ENCODE measurements at places on chromosomes 13 and 19.
A peak's percentile ranks its signal among the peaks of the same experiment; 100 is the strongest.

DNA sequence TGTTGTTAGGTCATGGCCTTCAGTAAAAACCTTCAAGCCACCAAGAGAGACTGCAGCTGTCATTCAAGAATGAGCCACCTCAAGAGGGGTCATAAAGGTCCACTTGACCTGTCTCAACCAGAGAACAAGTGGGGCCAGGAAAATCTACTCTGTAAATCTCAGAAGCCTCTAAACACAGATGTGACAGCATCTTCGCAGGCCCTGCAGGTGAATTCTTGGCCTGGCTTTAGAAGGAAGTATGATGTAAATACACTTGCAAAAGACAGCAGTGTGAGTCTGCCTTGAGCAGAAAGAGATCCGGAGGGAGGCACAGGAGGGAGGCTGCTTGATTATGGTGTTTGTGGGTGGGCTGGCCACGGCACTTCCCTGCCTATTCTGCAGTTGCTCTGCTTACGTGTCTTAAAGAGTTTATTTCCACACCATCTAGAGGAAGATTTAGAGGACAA is 1082.9 kb downstream of the UQCRFS1 start:
- no peak for DNase-seq

DNA sequence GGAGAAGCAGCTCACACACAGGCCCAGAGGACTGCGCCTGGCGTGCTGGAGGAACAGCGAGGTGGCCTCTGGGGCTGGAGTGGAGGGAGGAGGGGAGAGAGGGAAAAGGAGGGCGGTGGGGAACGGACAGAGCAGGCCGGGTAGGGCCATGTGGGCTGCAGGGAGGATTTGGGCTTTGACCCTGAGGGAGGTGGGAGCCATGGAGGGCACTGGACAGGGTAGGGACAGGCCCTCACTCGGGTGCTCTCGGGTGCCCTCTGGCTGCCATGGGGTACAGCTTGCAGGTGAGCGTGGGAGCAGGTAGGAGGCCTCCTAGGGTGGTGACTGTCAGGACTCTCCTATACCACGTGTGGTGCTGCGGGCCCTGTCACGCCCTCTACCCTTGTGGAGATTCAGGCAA is 22.8 kb downstream of the PLIN4 start:
- DNase-seq, result no peak

DNA sequence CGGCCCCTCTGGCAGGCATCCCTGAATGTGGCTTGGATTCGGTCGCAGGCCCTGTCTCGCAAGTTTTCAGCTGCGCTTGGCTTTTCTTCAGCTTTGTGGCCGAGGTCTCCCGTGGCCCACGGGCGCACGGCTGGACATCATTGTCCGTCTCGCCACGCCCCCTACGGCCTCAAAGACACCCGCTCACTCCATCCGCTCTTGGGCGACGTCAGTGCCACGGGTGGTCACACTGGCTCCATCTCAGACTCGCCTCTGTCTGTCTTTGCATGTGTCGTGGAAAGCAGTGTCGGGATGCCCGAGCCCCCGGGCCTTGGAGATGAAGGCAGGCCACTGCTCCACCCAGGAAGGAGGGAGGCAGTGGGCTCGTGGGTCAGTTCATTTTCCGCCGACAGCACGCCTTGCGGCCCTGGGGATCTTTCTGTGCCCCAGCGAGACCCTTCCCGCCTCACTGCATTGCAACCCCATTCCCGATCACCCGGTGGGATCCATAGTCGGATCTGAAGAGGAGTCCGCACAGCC is 51.0 kb downstream of the ZNF146 start:
- no peak for DNase-seq

DNA sequence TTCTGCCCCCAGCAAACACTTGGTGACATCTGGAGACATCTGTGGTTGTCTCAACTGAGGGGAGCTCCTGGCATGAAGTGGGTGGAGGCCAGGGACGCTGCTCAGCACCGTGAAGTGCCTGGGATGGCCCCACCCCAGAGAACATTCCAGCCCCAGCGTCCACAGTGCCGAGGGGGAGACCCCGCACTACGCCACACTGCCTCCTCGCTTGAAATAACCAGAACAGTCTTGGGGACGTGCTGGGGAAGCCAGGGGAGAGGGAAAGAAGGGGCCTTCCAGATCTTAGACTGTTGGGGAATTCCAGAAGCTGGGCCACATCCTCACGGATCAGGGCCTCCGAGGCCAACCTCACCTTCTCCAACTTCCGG is 4.2 kb downstream of the DPP9 start:
- DNase-seq, result no peak

DNA sequence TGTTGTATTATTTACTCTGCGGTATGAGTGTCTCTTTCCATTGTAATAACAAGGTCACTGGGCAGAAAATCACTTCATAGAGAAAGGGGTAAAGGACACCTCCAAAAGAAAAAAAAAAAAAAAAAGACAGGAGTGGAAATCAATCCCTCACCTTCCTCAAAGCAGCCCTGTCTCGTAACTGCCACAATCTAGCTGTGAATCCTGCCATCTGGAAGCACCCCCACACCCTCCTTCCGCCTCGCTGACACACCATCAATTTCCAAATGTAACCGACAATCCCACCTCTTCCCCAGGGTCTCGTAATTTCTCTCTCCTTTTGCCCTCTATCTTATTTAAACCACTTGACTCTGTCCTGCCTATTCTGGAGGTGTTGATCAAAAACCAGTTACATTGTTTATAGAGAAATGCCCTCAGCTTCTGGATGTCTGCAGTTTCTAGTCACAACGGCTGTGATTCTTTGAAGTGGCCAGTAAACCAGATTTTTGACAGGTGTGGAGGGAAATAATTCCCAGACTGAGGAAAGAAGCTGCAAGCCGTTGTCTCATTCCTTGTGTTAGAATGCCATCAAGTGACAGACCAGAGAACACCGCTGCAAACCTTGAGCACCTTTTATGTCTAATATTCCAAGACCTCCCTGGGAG is 9.1 kb upstream of the POP4 start:
- DNase-seq, result no peak

DNA sequence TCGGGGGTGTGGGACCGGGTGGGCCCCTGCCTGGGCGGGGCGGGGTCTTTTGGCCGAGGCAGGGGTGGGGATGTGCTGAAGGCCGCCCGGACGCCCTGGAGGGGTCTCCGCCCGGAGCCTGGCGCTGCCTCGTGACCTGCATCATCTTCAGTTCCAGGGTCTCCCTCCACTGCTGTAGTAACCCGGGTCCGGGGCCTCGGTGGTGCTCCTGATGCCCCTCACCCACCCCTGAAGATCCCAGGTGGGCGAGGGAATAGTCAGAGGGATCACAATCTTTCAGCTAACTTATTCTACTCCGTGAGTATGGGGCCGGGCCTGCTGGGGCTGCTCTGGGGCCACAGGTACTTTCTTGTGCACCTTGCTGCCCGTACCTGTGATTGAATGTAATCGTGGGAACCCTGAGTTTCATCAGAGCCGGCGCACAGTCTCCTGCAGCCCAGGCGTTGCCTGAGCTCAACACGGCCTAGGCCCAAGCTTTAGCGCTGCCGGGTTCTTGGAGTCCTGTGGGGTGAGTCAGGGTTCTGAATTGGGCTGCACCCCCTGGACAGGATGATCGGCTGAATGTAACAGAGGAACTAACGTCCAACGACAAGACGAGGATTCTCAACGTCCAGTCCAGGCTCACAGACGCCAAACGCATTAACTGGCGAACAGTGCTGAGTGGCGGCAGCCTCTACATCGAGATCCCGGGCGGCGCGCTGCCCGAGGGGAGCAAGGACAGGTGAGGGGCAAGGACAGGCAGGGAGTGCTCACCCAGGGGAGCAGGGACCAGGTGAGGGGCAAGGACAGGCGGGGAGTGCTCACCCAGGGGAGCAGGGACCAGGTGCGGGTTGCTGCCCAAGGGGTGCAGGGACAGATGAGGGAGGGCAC is 10.5 kb downstream of the PEAK3 start:
- DNase-seq, result no peak

GRCh38 chr13:97313551-97314260 is 91.6 kb downstream of the MBNL2 start:
- DNase-seq, result no peak

DNA sequence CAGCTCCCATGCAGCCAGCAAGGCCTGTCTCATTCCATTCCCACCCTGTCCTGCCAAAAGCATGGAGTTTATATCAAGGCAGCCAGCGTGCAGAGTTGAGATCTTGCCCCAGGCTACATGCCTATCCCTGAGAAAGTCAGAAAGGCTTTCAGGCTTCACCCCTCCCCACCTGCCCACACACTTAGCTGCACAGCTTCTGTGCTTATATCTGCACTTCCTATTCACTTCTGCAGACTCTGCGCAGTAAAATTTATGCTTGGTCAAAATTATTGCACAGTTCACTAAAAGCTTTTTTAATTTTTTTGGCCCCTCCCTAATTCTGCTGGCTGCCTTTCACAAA is 12.5 kb upstream of the ZNF675 start:
- no peak for DNase-seq

DNA sequence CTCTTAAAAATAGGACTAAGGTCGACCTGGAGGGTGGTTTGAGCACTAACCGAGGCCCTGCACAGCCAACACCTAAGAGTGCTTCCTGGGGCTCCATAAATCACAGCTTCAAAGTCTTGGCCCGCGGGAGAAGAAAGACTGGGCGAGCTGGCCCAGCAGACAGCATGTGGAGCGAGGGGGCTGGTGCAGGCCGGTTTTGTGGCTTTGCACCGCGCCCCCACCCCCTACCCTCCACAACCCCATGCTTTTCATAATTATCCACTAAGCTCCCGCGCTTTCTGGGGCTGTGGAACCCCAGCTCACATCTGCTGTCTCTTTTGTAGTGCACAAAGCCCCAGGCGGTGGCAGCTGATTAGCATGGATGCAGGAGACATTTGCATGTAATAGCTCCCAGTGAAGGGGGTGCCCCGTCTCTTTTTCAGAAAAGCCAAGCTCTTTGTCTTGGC is 17.1 kb downstream of the CARM1 start:
- DNase-seq, result peak; percentile 57

DNA sequence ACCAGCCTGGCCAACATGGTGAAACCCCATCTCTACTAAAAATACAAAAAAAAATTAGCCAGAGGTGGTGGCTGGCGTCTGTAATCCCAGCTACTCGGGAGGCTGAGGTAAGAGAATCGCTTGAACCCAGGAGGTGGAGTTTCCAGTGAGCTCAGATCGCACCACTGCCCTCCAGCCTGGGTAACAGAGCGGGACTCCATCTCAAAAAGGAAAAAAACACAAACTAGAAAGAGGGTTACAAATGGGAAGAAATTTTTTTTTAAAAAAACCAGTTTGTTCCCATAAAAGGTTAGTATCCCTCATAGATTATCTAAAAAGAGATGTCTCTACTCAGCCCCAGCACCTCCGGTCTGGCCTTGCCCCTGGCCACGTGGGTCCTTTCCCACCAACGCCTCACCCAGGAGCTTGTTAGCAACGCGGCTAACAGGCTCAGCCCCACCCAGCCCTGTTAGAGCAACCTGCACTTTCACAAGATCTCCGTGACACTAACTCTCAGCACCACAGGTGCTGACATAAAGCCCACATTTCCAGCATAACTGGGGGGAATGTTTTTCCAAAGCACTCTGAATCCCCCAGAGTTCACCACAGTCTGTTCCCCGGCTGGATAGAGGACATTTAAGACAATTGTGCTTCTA is 4.3 kb downstream of the DMKN start:
- peak; percentile 86 for DNase-seq

DNA sequence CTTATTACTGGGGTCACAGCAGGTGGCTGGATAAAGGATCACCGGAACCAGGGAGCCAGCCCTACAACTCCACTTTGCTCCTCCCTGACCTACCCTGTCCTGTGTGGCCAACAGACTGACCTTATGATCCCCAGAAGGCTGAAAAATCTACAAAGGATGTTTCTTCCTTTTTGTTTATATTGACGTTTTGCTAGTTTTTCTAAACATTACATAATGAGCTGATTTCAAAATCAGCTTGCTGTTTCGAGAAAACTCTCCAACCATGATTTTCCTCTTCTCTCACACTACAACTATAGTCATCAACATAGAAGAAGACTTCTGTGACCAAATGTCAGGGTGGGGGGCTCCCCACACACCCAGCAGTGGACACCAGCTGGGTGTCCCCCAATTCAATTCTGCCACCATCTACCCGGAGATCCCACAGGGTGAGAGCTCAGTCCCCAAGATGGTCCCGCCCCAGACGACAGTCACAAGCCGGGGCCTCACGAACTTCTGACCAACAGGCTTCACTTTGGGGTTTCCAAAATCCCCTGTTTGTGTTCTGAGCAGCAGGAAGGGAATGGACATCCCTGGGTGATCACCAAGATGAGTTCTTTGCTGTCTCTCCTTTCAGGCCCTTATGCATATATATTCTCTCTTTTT is 35.0 kb downstream of the ZNF536 start:
- DNase-seq, result no peak

DNA sequence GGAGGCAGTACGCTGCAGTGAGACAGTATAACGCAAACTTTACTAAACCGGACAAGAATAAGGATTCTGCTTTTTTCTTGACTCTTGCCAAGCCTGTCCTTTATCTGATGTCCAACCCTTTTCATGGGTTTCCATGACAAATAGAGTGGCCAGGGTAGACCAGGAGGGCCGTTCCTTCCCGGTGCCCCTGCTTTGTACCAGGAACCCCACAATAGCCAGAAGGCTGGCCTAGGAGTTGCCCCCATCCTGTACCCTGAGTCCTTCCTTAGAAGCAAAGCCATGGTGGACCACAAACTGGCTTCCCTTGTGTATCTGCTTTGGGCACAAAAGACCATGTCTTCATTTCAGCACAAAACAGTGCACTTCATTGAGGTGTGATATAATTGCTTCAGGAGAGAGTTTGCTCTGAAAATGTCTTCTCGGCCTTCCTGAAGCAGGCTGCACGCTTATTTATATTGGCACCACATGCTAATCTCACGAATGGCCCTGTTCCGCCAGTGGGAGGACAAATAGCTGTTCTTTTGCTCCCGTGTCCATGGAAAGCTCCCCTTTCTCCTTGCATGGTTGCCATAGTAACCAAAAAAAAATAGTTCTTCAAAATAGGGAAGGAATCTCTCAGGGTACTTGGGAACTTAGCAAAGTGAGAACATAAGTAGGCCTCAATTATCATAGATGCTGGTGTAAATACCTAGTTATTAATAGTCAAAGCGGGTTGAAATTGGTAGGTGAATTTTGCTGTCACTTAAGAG is 222.1 kb downstream of the ZIC5 start:
- DNase-seq, result no peak

GRCh38 chr13:34153428-34154180 is 335.7 kb downstream of the RFC3 start:
- no peak for DNase-seq

DNA sequence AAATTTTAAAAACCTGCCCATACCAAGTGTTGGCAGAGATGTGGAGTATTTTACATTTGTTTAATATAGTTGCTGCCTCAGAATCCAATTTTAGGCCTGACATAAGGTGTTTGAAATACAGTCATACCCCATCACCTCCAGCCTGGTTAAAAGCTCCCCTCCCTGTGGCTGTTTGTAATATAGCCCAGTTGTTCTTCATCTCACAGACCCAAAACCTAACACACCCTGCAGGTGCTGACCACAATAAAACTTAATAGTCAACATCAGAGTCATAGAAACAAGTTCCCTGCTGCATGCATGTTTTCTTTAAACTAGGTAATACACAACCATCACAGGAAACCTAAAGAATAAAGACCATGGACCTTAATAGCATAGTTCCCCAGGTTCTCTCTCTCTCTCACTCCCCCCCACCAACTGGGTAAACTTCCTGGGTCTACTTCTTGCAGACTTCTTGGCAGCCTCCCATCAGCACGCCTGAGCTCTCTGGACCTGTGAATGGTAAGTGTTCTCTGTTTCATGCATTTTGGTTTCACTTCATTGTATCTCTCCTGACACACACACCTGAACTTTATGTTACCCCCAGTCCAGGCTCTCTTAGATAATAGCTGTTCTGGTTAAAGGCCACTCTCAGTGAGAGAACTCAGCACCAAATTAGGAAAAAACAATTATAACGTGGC is 1369.9 kb downstream of the EFNB2 start:
- no peak for DNase-seq

- no peak for DNase-seq
Measured at GRCh38 chr19:37973666-37974065, 66.7 kb downstream of the SIPA1L3 start.

GRCh38 chr19:19422156-19422555 is 16.7 kb downstream of the GATAD2A start:
- no peak for DNase-seq

Measured in GM13977 (cell line).